Activated naive CD8-positive, alpha-beta T cell treated with anti-CD3 and anti-CD28 coated beads, Interleukin-2, amount 10 ng/mL, durations not matched to agents 7 days and 5 days (primary cell): ENCODE measurements at places on chromosomes 4 and X. TPM values are rescaled to one million over a fixed set of nuclear protein-coding genes. Genes with fewer than 3 reads are reported as not detected.

CLDN22 gene
- not detected for total RNA-seq

USP26 gene
- not detected for total RNA-seq

F8A1 gene
- 47.9 TPM for total RNA-seq

TBC1D14 gene
- 52.3 TPM for total RNA-seq

TNIP2 gene
- total RNA-seq, result 47.0 TPM

XG gene
- 0.43 TPM for total RNA-seq

MAGEA12 gene
- not detected for total RNA-seq

C4orf36 gene
- not detected for total RNA-seq

PPEF1 gene
- total RNA-seq, result not detected

TMEM35A gene
- not detected for total RNA-seq

MGAT4D gene
- total RNA-seq, result not detected

ENOPH1 gene
- total RNA-seq, result 37.6 TPM

TMSB15A gene
- 0.62 TPM for total RNA-seq

SOWAHD gene
- total RNA-seq, result 1.7 TPM

ASB12 gene
- not detected for total RNA-seq

RPA4 gene
- total RNA-seq, result 0.82 TPM

UGT2B10 gene
- not detected for total RNA-seq

NPY2R gene
- total RNA-seq, result not detected

VSIG1 gene
- 8.3 TPM for total RNA-seq

GAR1 gene
- 22.7 TPM for total RNA-seq

SHROOM3 gene
- not detected for total RNA-seq

NSG1 gene
- total RNA-seq, result 46.8 TPM

BANK1 gene
- total RNA-seq, result 0.72 TPM

USP17L25 gene
- not detected for total RNA-seq

NLGN4X gene
- not detected for total RNA-seq

TEX13B gene
- not detected for total RNA-seq

TMSB15C gene
- 5.1 TPM for total RNA-seq

SLC9B1 gene
- 2.2 TPM for total RNA-seq

MAGEC2 gene
- total RNA-seq, result not detected

BEX2 gene
- 16.8 TPM for total RNA-seq

ZNF827 gene
- total RNA-seq, result 21.8 TPM

NLGN3 gene
- 1.9 TPM for total RNA-seq

USP17L13 gene
- not detected for total RNA-seq

SLC34A2 gene
- not detected for total RNA-seq

RASGEF1B gene
- total RNA-seq, result 8.2 TPM

SSX2B gene
- not detected for total RNA-seq

CFP gene
- 14.1 TPM for total RNA-seq

SGMS2 gene
- not detected for total RNA-seq

PNMA6F gene
- total RNA-seq, result not detected

TRIML2 gene
- not detected for total RNA-seq

RHOH gene
- 187 TPM for total RNA-seq

FGA gene
- total RNA-seq, result not detected

SHOX gene
- total RNA-seq, result not detected

ZDHHC15 gene
- total RNA-seq, result 0.11 TPM

BTC gene
- not detected for total RNA-seq

MYOZ2 gene
- not detected for total RNA-seq

MAGEE1 gene
- 7.5 TPM for total RNA-seq

SPIN2A gene
- total RNA-seq, result 1.6 TPM

RGN gene
- not detected for total RNA-seq

SGCB gene
- 10.1 TPM for total RNA-seq

TNMD gene
- not detected for total RNA-seq
